Colonic mucosa (tissue), 4 donors: ENCODE measurements at places on chromosomes 1 and 21. TPM values are rescaled to one million over a fixed set of nuclear protein-coding genes. Genes with fewer than 3 reads are reported as not detected.

DNA sequence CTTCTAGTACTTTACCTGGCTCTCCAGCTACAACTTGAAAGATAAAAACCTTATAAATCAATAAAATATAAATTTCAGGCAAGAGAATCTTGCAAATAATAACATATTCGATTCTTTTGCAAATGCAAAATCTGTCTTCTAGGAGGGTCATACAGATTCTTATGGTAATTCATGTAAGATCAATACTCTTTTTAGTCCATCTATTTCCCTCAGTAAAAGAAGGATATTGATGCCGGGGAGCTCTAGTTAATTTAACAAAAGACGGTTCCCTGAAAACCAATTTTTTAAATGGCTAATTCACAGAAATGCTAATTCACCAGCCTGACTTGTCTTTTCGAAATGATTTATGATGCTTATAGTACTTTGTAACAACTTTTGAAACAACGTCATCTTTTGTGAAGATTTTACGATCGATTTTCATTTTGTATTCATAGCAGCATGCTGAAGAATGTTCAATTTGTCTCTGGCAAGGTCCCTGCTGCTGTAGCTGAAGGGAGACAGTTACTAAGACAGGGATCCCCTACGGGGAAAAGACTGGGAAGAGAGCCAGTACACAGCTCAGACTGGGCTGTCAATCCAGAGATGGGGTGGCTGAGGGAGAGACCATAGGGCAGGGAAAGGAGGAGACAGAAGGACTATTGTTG lies 90.6 kb upstream of the SPAG17 start:
- no peaks in the 10 kb centered on the region for H3K36me3 ChIP-seq
- no peaks in the 10 kb centered on the region for H3K27me3 ChIP-seq
- no peak overlapping the region for H3K27ac ChIP-seq
- H3K4me1 ChIP-seq, result no peaks in the 10 kb centered on the region
- no peak for DNase-seq
- H3K4me3 ChIP-seq, result no peak overlapping the region

GRCh38 chr1:156704166-156704711 lies 1.1 kb downstream of the CRABP2 start:
- no peak overlapping the region for H3K27ac ChIP-seq
- no peak for DNase-seq
- H3K4me3 ChIP-seq, result no peak overlapping the region

DNA sequence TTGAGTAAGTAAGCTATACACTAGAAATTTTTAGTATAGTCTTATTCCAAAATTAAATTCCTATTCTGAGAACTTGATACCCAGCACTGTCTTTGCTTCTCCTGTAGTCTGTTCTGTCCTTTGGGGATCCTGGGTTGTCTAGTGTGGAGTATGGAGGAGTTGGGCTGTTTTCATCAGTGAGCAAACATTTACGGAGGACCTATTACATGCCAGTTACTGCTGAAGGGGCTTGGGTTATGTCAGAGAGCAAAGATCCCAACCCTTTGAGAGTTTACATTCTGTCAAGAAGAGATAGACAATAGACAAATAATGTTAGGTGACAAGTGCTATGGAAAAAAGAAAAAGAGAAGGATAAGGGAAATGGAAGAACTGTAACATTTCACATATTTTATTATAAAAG lies 9.0 kb downstream of the TRAPPC10 start:
- no peak overlapping the region for H3K4me3 ChIP-seq
- H3K27ac ChIP-seq, result no peak overlapping the region
- H3K27me3 ChIP-seq, result no peaks in the 10 kb centered on the region
- no peaks in the 10 kb centered on the region for H3K4me1 ChIP-seq
- no peak for DNase-seq

DNA sequence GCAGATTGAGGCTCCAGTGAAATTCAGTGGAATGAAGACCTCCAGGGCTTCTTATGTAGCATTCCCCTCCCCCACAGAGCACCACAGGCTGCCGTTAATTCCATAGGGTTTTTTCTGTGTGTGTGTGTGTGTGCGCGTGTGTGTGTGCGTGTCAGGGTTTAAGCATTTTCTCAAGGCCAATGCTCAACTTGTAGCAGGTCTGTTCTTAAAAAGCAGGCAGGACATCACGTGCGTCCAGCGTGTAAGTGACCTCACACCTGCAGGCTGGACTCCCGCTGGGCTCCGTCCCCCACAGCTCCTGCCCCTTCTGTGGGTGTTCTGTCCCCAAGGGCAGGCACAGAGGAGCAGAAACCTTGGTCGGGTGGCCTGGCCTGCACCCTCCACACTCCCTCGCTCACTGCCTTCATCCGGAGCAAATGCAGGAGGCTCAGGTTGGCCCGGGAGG lies 5.3 kb downstream of the PRDM16 start:
- peaks cover 37% of the 10 kb centered on the region for H3K27me3 ChIP-seq
- H3K27ac ChIP-seq, result no peak overlapping the region
- no peaks in the 10 kb centered on the region for H3K4me1 ChIP-seq
- no peak for DNase-seq
- H3K36me3 ChIP-seq, result no peaks in the 10 kb centered on the region

DNA sequence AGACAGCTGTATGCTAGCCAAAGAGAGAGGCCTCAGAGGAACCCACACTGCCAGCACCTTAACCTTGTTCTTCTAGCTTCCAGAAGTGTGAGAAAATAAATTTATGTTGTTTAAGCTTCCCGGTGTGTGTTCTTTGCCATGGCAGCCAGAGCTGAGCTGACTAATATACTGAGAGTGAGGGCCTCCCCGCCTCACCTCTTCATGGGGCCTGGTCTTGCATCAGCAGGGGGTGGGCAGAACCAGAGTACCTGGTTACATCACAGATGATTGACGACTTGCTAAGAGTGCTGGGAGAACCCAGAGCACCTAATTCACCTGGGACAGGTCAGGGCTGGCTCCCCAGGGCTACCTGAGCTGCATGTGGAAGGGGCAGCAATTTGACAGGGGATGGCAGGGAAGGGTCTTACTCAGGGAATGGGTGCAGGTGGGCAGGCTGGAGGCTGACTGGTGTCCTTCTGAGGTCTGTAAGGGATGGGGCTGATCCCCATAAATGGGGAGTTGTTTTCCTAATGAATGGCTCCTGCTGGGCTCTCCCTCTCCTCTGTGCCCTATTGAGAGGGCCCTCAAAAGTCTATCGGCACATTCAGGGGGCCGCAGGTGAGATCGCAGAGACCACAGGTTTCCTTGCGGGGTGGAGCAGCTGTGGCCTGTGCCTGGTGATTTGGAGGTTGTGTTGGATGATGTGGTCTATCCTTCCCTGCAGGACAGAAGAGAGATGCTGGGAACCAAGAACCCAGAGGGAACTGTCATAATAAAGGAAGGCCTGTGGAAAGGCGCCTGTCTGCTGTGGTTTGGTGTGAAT lies 60.6 kb upstream of the ETV3 start:
- no peaks in the 10 kb centered on the region for H3K4me1 ChIP-seq
- no peak overlapping the region for H3K27ac ChIP-seq
- DNase-seq, result no peak
- no peak overlapping the region for H3K4me3 ChIP-seq
- no peaks in the 10 kb centered on the region for H3K36me3 ChIP-seq
- peaks cover 6% of the 10 kb centered on the region for H3K27me3 ChIP-seq

ALPL gene
- 1.7 TPM for total RNA-seq

XCL1 gene
- total RNA-seq, result not detected
